Activated T-helper 1 cell treated with anti-CD3 and anti-CD28 coated beads, Interleukin-12 subunit alpha, Interleukin-12 subunit beta, Interleukin-2, Interleukin-4 antibody, amounts not matched to agents 30 ng/mL and 10 ng/mL and 1 ng/mL, durations not matched to agents 14 hours and 24 hours and 36 hours (primary cell): ENCODE measurements at places on chromosomes 12 and 14.

DNA sequence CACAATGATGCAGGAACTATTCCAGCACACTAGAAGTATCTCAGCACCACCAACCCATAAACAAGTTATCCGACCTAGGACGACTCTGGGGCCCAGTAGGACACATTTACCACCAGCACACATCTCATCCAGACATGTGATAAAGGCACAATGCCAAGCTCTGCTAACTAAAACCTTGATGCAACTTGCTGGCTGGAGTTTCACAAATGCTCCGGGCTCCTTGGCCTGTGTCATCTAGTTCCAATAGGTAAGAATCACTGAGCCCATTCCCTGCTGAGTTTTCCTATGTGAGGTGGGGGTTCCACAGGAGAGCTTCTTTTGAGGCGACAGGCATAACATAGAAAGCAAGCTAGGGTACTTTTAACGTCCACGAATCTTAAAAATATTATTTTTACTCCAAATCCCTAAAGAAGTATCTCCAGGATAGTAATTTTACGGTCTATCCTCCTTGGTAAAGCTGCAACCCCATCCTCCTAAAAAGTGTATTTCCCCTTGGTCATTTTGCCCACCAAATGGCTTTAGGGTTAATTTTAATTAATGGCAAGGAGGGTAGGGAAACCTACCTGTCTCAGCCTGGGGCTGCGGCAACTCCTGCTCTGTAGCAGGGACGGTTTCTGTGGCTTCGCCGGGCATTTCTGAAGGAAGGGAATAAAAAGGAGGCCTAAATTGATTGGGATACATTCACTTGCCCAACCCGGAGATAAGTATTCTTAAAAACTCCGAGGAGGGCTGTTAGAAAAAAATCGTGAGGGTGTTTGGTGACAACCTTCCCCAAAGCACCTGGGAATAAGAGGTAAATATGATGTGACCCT lies 1.0 kb downstream of the NACA start:
- peak overlapping the region; percentile 91 for H3K4me3 ChIP-seq
- peaks cover 1% of the 10 kb centered on the region for H3K27me3 ChIP-seq
- peak overlapping the region; percentile 91 for H3K27ac ChIP-seq
- H3K36me3 ChIP-seq = peaks cover 62% of the 10 kb centered on the region
- H3K4me1 ChIP-seq = peaks cover 59% of the 10 kb centered on the region
- no peak for DNase-seq

DNA sequence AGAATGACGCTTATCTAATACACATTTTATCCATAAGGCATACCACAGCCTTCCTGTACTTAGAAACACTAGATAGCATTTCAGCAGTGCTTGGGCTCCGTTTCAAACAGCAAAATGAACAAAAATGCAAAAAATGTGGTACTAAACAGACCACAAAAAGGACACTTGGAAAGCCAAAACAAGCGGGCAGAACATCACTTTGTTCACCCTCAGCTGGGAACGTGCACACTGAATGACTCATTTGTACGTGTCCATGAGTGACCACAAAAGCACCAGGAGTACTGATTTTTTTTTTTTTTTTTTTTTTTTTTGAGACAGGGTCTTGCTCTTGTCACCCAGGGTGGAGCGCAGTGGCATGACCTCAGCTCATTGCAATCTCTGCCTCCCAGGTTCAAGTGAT lies 8.9 kb upstream of the FOXN3 start:
- peak overlapping the region; percentile 43 for H3K27ac ChIP-seq
- no peak overlapping the region for H3K4me3 ChIP-seq
- no peak for DNase-seq

- H3K4me3 ChIP-seq = no peak overlapping the region
- peaks cover 22% of the 10 kb centered on the region for H3K4me1 ChIP-seq
- H3K27me3 ChIP-seq = no peaks in the 10 kb centered on the region
These were observed 9.7 kb downstream of the GLRX5 start for GRCh38 chr14:95544588-95544987.

GRCh38 chr14:52862632-52863333 lies 71.4 kb upstream of the GNPNAT1 start:
- H3K27me3 ChIP-seq = no peaks in the 10 kb centered on the region
- no peak overlapping the region for H3K4me3 ChIP-seq
- no peaks in the 10 kb centered on the region for H3K4me1 ChIP-seq
- DNase-seq = no peak
- no peaks in the 10 kb centered on the region for H3K36me3 ChIP-seq

DNA sequence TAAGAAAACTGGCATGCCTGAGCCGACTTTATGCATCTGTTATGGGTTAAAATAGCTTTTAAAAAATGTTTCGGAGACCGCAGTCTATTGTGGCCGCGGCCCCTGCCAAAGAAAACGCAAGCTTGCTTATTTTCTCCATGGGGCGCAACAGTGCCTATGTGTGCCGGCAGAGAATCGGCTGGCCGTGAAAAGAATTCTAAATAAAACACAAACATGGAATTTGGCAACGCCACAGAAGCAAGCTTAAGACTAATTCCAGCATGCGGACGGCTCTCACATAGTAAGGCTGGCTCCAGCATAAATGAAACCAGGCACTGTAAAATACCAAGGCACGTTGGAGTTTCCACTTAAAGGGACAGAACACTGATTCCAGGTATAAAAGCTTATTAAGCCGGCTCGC lies 56.7 kb downstream of the BCL11B start:
- H3K4me1 ChIP-seq = peaks cover 95% of the 10 kb centered on the region
- H3K36me3 ChIP-seq = peaks cover 30% of the 10 kb centered on the region
- H3K27ac ChIP-seq = peak overlapping the region; percentile 78
- H3K4me3 ChIP-seq = peak overlapping the region; percentile 62
